Activated CD8-positive, alpha-beta T cell treated with anti-CD3 and anti-CD28 coated beads, Interleukin-2, amount 10 ng/mL, durations not matched to agents 7 days and 5 days (primary cell): ENCODE measurements at places on chromosomes 3 and 15. TPM values are rescaled to one million over a fixed set of nuclear protein-coding genes. Genes with fewer than 3 reads are reported as not detected.

DNA sequence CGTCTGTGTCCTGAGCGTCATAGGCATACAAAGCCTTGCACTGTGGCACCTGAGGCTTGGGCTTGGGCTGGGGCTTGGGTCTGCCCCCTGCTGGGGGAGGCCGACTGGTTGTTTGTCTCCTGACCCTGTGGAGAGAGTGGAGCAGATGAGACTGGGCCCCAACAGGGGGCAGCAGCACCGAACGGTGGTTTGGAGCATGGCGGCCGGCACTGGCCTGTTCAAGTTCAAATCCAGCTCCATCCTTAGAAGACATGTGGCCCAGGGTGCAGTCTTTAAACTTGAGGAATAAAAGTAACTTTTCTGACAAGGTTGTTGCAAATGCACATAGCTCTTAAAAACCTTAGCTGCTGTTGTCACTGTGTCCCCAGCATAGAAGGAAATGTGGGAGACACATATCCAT is 33.3 kb downstream of the CCNB2 start:
- peaks cover 62% of the 10 kb centered on the region for H3K36me3 ChIP-seq
- no peak overlapping the region for H3K4me3 ChIP-seq
- H3K27ac ChIP-seq = peak overlapping the region; percentile 62
- H3K27me3 ChIP-seq = no peaks in the 10 kb centered on the region

DNA sequence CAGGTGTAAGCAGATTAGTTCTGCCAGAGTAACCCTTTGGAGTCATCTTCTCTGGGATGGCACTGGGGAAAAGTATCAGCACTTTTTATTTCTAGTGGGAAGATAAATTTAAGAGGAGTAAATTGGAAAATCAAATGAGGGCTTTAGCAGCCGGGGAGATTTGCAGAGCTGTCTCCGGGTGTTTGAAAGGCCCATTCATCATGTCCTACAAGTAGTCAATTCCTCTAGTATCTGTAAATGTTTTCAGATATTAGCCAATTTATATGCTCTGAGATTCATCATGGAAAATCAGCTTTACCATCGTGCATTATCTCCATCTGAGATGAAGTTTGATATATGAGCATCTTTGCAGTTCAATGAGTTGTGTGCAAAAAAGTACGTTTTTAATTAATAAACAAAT is 93.6 kb downstream of the CDIN1 start:
- no peaks in the 10 kb centered on the region for H3K27me3 ChIP-seq
- no peaks in the 10 kb centered on the region for H3K36me3 ChIP-seq
- DNase-seq = no peak
- H3K4me1 ChIP-seq = no peaks in the 10 kb centered on the region
- H3K27ac ChIP-seq = no peak overlapping the region

FSIP1 gene
- total RNA-seq = 1.0 TPM

DNA sequence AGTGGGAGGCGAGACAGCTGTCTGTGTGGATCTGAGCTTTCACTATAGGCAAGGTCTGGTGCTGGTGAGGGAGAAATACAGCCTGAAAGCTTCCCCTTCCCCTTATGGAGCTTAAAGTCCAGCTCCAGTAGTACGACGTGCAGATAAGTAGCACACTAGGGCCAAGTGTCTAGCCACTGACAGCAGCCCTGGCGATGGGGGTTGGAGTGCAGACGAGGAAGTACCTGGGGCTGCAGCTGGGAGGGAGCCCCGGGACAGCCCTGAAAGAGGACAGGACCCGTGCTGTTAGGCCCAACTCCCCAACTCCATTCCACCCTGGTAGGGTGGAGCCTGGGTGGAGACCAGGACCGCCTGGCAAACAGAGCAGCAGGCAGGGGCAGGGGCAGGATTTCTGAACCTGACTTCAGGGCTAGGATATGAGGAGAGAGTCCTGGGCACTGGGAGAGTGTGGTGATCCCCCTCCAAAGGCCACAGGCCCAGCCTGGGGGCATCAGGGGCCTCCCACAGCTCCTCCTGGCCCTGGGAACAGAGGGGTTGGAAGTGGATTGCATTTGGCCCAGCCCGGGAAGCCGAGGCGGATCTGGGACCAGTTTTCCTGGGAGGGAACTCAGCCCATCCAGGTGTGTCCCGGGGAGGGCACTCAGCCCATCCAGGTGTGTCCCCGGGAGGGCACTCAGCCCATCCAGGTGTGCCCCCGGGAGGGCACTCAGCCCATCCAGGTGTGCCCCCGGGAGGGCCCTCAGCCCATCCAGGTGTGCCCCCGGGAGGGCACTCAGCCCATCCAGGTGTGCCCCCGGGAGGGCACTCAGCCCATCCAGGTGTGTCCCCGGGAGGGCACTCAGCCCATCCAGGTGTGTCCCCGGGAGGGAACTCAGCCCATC is 42.8 kb downstream of the BDH1 start:
- H3K4me3 ChIP-seq = no peak overlapping the region
- H3K4me1 ChIP-seq = peaks cover 22% of the 10 kb centered on the region
- no peak overlapping the region for H3K27ac ChIP-seq
- DNase-seq = no peak
- no peaks in the 10 kb centered on the region for H3K27me3 ChIP-seq
